NCI-H1092 treated with DMSO at 0.1 percent for 48 hours (cell line): ENCODE measurements at places on chromosomes 5 and 9.

GRCh38 chr9:78871086-78871451 lies 574.1 kb downstream of the PSAT1 start:
- DNase-seq, result no peak

DNA sequence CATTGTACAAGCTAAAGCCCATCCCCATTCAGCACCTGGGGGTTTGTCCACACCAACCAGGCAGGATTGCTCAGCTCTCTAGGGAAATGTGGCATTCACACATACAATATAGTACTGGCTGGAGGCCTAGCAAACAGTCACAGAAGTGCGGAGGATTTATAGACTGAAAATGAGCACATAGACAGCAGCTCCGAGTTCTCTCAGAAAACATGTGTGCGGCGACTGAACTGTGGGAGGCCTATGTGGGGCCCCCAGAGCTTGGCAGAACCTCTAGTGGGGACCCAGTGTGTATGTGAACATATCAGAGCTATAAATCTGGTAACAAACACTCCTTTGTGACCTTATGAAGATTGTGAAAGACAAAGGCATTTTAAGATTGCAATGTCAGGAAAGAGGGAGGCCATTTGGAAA lies 431.1 kb downstream of the DTWD2 start:
- DNase-seq, result no peak

DNA sequence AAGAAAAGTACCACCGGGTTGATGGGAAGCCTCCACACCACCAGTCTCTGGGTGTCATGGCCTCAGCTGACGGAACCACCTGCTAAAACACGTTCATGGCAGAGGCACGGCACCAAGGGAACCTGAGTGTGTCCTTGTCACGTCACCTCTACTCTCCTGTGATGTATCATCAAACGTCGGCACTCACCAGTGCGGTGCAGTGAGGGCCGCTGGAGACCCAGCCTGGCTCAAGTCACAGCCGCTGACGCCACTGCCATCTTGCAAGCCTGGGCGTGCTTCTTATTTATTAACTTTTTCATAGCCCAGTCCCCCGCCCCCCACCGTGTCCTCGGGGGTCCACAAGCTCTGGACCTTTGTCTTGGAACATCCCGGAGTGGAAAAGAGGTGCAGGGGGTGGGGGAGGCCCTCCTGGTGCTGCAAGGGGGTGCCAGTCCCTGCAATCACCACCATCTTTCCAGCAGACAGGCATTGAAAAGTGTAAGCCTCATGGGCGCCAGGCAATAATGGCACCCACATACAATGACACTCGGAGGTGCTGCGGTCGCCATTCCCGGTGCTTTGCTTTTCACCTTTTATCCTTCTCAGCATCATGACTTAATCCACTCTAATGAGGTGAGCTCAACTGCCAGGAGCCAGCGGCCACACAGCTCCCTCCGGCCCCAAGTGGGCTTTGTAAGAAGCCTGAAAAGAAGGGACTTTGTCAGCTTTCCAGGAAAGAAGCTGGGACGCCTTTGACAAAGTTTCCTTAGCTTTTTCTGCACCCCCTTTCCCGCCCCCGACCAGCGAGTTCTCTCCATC lies 202.3 kb upstream of the IRX1 start:
- DNase-seq, result no peak

DNA sequence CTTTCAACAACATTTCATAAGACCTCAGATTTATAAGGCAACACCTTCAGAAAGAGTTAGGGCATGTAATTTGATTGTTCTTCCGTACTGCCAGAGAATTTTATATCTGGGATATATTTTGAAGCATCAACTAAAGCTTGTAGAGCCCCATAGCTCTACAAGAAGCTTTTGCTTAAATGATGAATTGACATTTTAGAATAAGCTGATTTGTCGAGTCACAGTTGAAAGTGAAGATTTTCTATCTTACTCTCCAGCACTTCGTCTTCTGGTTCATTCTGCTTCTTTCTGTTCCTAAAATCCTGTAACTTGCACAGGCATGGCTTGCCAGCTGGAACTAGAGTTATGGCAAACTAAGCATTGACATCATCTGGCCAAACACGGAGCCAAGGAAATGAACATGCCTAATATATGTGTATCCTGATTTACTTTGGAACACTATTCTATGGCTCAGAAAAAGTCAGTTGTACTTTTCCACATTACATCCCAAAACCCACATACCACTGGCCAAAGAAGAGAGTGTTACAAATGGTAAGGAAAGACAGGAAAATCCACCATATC lies 68.6 kb upstream of the MAST4 start:
- DNase-seq, result no peak

DNA sequence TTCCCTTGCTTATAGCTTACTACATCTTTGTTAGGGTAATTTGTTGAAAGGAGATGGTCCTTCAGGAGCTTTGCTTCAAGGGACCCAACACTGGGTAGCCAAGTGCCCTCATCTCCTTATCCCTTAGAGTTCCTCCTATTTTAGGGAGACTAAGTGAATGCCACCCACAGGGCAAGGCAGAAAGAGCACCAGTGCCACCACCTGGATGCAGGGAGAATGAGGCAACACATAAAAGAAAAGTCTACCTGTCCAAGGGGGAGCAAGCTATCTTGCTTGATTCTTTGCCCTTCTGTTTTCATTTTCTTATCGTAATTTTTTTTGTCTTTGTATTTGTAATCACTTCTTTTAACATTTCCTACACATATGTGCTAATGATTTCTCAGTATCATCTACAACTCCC lies 205.5 kb downstream of the NPR3 start:
- no peak for DNase-seq
